ENCODE measurements at places on chromosomes 16 and 17. TPM values are rescaled to one million over a fixed set of nuclear protein-coding genes. Genes with fewer than 3 reads are reported as not detected.

GALK1 gene
- 40.6 TPM for total RNA-seq

CIBAR2 gene
- not detected for total RNA-seq

TP53TG3F gene
- total RNA-seq: not detected

TBC1D3C gene
- total RNA-seq: not detected

TEKT5 gene
- total RNA-seq: 0.12 TPM

HID1 gene
- 30.6 TPM for total RNA-seq

ENPP7 gene
- total RNA-seq: not detected

ALDOA gene
- 1,121 TPM for total RNA-seq
